ENCODE measurements at places on chromosomes 6 and 20.

GRCh38 chr6:82348130-82348529, 15.5 kb upstream of the TPBG start:
- DNase-seq: no peak

DNA sequence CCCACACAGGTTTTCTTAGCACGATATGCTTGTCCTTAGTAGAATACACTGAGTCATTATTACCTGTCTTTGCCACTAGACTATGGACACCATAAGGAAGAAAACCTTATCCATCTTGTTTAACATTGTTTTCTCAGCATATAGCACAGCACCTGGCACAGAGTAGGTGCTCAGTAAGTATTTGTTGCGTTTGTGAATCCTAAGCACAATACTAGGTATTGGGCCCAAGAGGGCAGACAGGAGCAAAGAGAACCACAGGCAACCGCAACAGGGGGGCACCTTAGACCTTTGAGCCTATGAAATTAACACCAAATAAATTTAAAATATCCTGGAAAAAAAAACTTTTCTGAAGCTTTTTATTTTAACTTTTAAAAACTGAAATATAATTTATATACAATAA, 3.7 kb upstream of the NCOA6 start:
- DNase-seq: no peak

DNA sequence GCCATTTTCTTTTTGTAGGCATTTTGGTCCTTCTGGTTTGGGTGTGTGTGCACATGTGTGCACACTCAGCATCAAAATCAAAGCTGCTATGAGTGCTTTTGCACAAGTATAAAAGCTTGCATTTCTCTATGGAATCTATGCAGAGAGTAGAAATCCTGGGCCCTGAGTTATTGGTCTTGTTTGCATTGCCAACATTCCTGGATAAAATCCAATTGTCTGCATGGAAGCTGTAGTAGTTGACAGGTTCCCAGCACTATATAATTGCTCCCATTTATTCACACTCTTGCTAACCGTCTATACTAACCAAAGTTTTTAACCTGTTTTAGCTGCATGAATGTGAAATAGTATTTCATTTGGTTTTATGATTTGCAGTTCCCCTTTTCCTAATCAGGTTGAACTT, 277.0 kb downstream of the FOXA2 start:
- DNase-seq: no peak

DNA sequence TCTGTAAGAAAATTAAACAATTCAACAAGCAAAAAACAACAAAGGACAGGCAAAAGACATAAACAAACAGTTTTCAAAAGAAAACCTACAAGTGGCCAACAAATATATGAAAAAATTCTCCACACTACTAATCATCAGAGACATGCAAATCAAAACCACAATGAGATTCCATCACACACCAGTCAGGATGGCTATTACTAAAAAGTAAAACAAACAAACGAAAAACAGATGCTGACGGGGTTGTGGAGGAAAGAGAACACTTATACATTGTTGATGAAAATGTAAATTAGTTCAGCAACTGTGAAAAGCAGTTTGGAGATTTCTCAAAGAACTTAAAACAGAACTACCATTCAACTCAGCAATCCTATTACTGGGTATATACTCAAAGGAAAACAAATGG, 537.6 kb downstream of the HDGFL1 start:
- no peak for DNase-seq

- DNase-seq: peak; percentile 64
Observed at GRCh38 chr6:167267921-167268401, 23.2 kb upstream of the UNC93A start.

- DNase-seq: no peak
Observed at GRCh38 chr20:1674361-1674760, 16.8 kb upstream of the SIRPG start.

DNA sequence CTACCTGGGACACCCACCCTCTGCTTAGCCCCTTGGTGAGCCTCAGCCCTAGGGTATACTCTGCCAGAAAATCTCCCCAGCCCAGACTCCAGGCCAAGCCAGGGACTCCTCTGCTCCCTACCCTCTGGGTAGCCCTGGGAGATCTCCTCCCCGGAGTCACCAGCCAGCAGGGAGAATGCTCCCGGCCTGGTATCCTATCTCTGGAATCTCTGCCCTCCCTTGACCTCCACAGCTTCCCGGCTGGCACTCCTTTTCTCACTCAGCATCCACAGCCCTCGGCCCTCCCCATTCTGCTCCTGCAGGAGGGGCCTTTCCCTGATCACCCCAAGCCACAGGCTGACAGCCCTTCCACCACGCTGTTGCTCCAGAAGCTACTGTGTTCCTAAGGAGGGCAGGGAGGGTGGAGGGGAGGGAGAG, 22.6 kb downstream of the NOL4L start:
- no peak for DNase-seq

GRCh38 chr20:23446505-23446904, 6.2 kb downstream of the CST11 start:
- DNase-seq: peak; percentile 87

All from islet precursor cell (in vitro differentiated cells).